ENCODE measurements at places on chromosomes 6 and 20.

DNA sequence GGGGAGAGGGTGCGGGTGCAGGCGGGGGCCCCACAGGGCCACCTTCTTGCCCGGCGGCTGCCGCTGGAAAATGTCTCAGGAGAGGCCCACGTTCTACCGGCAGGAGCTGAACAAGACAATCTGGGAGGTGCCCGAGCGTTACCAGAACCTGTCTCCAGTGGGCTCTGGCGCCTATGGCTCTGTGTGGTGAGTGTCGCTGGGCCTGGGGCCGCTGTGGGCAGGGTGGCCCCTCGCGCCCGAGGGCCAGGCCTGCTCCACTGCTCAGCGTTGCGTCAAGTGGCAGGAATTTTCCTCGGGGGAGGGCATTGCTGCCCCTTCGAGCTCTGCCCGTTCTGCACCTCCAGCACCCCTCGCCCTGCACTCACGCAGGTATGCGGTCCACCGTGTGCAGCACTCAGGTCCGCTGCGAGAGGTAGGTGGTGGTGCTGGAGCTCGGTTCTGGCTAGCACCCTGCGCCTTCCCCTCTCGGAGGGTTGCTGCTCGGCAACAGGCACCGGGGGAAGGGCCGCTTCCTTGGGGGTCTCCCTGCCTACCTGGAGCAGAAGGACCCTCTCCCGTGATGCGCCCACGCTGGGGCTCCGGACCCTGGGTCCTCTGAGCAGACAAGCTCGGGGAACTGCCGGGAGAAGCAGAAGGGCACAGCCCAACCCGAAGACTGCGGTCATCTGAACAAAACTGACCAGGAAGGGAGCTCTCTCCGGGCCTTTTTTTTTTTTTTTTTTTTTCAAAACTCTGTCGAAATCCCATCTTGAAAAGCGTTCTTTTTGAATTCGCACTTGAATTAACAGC, 674 bp downstream of the MAPK14 start:
- DNase-seq = peak; percentile 46

DNA sequence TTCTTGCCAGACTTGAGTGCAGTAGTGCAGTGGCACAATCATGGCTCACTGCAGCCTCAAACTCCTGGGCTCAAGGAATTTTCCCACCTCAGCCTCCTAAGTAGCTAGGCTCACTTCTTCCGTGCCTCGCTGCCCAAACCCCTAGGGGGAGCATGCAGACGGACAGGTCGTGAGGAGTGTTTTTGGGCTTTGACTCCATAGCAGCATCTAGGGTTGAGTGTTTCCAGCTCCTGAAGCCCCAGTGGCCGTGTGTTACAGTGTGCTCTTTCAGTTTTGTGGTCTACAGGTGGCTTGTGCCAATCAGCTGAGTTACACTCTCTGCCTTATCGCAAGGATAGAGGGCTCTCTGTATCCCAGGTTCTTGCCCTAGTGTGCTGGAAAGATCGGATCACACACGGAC, 33.4 kb downstream of the NCOA3 start:
- no peak for DNase-seq

DNA sequence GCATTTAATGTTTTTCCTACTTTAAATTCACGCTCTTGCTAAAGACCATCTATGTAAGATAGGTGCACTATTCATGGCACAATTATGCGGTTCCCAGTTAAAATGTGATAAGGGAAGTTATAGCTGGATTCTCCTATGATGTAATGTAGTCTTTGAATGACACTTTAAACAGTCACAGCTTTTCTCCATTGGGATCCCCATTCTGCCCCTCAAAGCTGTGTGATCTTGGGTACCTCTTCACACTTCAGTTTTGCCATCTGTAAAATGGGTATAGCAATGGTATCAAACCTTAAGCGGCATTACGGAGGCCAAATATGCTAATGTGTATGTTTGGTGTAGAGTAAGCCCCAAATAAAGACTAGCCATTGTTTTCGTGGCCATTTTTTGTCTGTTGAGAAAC, 64.7 kb upstream of the ZNF217 start:
- DNase-seq = no peak

DNA sequence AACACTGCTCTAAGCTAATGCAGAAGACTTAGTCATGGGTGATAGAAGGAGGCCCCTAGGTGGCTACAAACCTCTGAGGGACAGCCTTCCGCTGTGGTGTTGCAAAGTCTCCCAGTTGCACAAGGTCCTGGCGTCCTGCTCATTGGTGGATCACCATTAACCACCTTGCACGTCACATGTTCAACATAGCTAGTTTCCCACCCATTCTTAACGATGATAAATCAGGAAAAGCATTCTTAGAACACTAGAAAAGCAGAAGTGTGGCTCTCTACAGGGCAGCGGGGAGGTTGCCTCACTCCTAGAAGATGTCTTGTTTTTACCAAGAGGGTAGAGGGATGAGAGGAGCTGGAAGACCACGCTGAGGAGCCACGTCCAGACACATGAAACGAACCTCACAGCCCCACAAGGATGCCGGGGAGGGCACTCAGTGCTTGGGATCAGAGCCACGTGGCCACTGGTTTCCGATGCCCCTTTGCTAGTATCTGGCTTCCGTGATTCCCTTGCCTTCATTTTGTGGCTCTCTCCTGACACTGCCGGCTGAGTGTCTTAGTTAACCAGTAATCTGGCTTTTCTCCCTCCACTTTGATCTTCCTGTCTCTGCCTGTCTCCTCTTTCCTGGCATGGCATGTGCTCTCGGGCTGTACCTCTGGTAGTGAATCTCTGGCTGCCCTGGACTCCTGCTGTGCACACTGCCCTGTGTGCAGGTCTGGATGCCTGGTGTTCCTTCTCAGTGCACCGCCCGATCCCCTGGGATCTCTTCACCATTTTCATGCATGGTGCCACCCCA, 91.4 kb upstream of the NEDD9 start:
- DNase-seq = no peak

DNA sequence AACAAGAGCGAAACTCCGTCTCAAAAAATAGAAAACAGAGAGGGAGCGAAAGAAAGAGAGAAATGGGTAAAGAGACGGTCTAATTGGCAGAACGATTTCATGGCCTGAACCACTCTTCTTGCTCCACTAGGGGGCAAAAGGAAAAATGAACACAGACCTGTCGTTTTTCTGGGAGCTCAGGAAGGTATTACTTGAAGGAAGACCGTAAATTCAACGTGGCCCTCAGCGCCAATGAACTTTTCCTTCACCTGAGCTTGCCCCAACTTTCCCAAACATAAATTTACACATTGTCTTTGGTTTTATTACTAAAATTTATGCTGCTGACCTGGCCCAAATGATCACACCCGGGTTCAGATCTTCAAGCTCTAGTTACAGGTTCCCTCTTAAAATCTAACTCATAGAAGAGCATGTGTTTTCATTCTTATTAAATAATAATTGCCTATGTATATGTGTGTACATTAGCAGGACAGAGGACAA, 67.3 kb downstream of the ATP9A start:
- no peak for DNase-seq

DNA sequence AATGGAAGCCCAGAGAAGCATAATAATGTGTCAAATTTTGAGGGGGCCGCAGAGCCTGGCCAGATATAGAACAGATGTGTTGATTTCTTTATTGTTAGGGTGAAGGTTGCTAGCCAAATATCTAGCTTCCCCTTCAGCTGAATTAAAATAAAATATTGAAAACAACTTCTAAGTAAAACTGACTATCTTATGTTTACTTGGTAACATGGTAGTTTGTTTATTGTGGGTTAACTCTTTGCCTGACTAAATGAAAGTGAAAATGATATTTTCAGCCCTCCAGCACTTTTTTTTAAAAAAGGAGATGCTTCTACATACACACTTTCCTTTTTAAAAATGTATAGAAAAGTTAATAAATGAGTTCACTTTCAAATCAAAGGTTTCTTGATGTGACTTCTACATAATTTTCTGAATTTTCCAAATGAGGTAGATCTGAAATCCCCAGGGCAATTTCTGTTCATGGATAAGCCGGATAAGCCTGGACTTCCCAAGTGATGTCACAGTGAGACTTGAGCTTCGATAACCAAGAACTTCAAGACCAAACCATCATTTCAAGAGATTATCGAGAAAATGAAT, 172.1 kb upstream of the OLIG3 start:
- no peak for DNase-seq

- peak; percentile 16 for DNase-seq
Measured at GRCh38 chr6:144468709-144469108, 183.6 kb downstream of the UTRN start.

DNA sequence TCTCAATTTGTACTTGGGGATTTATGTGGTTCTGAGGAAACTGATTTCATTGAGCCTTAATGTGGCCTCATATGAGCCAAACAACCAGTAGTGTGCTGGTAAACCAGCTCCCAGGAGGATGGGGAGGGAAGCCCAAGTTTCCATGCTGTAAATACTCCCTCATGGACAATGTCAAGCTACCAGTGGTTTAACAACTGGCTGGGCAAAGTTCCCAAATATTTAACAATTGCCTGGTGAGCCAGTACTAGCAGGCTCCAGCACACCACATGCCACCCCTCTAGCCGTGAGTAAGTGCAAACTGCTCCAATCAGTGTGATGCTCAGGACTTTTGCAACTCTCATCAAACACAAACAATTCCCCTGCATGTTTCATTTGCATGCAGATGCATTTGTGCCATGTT, 19.2 kb upstream of the CDKN1A start:
- no peak for DNase-seq

DNA sequence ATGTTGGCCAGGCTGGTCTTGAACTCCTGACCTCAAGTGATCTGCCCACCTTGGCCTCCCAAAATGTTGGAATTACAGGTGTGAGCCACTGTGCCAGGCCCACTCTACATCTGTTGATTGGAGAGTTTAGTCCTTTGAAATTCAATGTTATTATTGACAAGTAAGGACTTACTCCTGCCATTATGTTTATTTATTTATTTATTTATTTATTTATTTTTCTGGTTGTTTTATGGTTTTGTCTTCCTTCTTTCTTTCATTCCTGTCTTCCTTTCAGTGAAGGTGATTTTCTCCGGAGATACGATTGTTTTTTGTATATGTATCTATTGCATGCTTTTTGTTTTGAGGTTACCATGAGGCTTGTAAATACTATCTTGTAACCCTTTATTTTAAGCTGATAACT, 602.6 kb downstream of the EPM2A start:
- no peak for DNase-seq

DNA sequence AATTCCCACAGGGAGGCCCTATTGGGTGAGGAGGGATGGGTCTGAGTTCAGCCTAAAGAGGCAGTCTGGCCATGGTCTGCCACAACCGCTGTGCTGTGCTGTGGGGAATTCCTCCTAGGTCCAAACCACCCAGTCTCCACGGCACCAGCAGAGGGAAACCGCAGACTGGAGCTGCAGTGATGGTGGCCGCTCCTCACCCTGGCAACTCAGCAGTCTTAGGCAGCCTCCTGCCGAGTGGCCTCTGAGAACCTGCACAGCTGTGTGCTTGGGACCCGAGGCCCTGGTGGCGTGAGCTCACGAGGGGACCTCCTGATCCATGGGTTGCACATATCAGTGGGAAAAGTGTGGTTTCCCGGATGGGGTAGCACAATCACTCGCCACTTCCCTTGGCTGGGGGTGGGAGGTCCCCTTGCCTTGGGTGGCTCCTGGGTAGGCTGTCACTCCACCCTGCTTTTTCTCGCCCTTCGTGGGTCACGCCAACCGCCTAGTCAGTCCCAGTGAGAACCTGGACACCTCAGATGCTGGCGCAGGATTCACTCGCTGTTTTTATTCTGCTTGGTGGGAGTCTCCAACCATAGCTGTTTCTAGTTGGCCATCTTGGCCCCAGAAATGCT, 242.2 kb downstream of the CDH26 start:
- no peak for DNase-seq

DNA sequence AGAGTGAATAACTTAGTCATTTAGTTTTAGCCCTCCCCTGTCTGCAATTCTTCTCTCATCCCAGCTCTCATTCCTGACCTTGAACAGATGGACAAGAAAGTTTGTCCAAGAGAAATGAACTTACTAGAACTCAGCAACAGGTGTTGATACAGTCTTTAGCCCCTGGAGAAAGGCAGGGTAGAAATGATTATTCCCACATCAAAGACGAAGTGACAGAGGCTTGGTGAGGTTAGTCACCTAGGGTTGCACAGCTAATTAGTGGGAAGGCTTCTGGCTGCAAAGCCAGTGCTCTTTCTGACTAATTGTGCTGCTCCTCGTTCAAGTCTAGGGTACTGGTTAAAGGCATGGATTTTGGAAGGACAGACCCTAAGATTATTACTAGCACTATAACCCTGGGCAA, 4.5 kb downstream of the ZDHHC14 start:
- DNase-seq = no peak

GRCh38 chr6:161901740-161902426, 628.0 kb upstream of the AGPAT4 start:
- DNase-seq = no peak

DNA sequence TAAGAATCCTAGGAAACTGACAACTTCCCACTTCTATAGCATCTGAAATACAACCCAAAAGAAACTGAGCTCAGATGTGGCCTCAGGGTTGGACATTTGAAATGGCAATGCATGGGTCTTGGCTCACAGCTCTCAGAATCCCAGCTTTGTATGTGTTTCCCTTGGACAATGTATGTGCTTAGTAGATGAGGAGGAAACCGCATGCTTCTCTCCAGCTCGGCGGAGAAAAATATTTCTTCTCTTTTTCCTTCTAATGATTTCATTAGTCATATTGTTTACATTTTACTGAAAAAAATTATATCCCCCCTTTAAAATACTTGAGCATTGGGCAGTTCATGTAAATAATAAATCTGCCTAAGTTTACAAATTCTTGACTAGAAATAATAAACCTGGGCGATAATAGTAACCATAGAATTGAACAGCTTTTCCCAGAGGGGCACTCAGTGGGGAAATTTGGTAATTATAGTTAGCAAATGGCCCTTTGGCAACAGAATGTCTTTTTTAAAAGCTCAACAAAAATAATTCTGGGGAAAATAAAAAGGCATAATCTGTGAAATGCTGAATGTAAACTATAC, 55.3 kb downstream of the PFDN4 start:
- DNase-seq = no peak

DNA sequence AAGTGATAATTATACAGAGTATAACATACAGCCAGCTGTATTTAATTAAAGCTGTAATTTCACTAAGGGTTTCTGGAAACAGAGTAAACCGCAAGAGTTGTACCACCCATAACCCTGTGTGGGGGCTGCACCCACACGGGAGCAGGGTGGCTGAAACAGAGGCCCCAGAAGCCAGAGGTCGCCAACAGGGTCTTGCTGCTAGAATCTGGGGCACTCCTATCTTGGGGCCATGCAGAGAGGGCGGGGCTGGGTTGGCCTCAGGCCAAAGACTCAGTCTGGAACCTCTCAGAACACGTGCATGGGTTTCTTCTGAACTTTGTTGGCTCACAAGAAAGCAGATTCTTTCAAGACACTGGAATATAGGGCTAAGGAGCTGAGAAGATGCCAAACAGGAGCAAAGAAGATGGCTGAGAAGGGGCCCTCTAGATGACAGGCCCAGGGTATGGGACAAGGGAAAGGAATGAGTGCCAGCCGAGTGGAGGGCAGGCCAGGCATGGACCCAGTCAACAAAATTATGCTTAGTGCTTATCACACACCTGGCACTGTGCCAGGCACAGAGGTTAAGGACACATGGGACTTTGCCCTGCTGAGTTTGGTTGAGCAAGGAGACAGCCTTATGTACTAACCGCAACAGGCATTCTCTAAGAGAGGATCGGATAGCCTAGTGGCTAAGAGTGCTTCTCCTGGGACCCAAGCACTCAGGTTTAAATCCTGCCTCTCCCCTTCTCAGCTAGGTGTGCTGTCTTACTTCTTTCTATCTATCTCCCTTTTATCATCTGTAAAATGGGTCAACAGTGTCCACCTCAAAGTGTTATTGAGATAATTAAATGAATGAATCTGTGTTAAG, 96.6 kb upstream of the FOXP4 start:
- DNase-seq = no peak

GRCh38 chr20:40640667-40641066, 48.4 kb downstream of the MAFB start:
- no peak for DNase-seq
